NCI-H2107 (cell line): ENCODE measurements at places on chromosomes 6 and 20.
A peak's percentile ranks its signal among the peaks of the same experiment; 100 is the strongest.

GRCh38 chr20:24782801-24783630 lies 166.1 kb upstream of the CST7 start:
- DNase-seq = no peak

DNA sequence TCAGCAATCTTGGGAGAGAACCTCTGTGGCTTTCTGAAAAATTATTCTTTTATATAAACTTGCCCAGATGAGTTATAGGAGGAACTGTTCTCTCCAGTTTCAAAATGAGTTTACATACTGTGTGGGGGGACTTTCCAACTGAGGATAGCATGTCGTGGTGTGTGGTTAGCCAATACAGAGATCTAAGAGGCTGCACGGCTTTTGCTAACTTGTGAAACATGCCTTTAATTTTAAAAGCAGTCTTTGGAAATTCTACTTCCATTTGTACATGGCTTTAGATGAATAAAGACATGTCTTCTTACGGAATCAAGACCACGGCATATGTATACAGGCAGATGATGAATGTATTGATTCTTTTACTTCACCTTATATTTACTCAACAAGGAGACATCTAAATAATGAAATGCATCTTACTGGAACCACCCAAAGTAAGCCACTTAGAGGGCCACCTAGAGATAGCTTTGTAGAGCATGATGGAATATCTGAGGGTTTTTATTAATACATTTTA lies 39.8 kb downstream of the HIVEP1 start:
- DNase-seq = no peak

DNA sequence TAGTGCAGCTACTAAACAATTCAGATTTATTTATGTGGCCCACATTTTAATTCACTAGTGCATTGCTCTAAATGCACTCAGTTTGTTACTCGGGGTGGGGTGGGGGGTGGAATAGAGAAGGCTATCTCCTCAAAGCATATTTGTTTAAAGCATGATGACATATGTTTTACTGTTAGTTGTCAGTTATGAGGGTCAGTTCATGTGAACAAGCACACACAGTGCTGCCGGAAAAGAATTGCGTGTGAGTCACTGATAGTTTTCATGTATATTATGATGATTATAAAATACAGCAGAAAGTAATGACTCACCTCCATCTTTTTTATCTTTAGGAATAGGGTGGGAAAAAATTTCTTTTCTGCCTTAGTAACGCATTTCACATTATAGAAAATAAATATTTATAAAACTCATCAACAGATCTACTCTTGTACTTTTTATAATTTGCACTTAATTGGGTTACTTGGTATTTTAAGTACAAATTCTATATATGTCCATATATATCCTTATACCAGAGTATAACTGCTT lies 42.2 kb upstream of the STXBP5 start:
- no peak for DNase-seq

- no peak for DNase-seq
Measured at GRCh38 chr6:168495636-168496035, 54.7 kb downstream of the SMOC2 start.

GRCh38 chr20:34925981-34926380 lies 29.6 kb downstream of the GSS start:
- no peak for DNase-seq

DNA sequence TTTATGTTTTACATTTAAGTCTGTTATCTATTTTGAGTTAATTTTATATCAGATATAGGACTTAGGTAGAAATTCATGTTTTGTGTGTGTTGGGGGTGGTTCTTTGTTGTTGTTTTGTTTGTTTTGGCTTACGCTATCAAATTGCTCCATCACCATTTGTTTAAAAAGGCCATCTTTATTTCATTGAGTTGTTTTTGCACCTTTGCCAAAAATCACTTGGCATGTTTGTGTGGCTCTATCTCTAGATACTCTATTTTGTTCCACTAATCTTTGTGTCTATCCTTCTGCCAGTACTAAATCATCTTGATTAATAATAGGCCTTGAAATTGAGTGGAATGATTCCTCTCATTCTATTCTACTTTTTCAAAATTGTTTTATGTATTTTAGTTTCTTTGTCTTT lies 7.4 kb downstream of the CYP39A1 start:
- no peak for DNase-seq

- DNase-seq = no peak
Measured at GRCh38 chr6:87944541-87944954, 103.1 kb upstream of the SPACA1 start.

- no peak for DNase-seq
Measured at GRCh38 chr6:38234141-38234540, 405.6 kb downstream of the BTBD9 start.

DNA sequence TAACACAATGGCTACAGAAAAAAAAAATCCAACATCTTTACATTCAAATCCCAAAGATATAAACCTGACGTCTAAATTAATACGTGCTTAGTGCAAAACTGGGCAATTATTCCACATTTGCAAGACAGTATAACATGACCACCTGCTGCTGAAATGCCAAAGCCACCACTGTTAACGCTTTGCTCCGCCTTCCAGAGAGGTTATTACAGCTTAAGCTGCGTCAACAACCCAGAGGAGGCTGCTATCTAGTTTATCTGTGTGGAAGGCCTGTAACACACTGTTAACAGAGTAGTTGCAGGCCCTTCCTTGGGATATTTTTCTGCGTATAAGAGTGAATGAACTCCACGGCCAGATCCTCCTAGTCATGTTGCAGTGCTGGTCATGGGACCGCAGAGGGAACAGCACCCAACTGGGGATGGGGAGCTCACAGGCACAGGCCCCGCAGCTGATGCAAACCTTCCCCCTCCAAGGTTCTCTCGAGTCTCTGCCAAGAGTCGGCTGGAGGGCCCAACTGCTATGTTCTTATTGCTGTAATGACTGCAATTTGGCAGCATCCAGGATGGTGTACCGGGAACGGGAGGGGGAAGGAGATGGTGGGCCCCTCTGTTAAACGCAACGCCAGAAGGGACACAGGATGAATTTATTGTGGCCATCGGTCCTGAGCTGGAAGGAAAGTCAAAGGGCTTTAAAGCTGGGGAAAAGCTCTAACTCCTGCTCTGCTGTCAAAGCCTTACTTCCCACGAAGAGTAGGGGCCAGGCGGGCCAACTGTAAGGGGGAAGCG lies 993 bp upstream of the NCOA7 start:
- DNase-seq = peak; percentile 32

DNA sequence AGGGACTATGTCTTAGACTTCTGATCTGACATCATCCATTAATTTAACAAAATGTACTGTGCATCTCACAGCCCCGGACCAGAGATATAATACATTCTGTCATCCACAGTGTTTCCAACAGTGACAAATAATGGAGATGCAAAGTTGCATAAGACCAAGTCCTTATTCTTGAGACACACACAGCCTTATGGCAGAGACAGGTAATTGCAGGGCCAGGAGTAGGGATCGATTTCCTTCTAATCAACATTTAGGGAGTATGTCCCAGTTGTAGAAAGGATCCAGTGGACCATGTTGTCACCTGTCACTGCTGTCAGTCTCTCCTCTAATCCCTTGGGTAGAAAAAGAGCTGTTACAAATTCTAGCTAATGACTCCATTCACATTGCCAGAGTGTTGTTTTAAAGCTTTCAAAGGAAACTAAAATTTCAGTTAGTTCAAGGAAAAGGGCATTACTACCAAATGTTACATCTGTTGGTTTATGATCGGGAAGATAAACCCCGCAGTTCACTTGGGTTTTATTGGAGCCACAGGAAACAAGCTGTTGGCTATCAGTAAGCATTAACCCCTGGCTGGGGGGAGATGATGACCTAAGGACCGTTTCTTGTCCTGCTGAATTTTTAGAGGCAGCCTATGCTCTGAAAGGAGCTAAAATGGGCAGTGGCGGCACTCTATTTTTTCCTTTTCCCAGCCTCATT lies 111.4 kb upstream of the ATXN1 start:
- no peak for DNase-seq

GRCh38 chr20:62133051-62133845 lies 9.9 kb downstream of the PSMA7 start:
- DNase-seq = no peak

GRCh38 chr6:1016329-1017302 lies 295.3 kb upstream of the FOXQ1 start:
- no peak for DNase-seq

GRCh38 chr6:56953597-56954402 lies 1.1 kb upstream of the BEND6 start:
- DNase-seq = no peak

DNA sequence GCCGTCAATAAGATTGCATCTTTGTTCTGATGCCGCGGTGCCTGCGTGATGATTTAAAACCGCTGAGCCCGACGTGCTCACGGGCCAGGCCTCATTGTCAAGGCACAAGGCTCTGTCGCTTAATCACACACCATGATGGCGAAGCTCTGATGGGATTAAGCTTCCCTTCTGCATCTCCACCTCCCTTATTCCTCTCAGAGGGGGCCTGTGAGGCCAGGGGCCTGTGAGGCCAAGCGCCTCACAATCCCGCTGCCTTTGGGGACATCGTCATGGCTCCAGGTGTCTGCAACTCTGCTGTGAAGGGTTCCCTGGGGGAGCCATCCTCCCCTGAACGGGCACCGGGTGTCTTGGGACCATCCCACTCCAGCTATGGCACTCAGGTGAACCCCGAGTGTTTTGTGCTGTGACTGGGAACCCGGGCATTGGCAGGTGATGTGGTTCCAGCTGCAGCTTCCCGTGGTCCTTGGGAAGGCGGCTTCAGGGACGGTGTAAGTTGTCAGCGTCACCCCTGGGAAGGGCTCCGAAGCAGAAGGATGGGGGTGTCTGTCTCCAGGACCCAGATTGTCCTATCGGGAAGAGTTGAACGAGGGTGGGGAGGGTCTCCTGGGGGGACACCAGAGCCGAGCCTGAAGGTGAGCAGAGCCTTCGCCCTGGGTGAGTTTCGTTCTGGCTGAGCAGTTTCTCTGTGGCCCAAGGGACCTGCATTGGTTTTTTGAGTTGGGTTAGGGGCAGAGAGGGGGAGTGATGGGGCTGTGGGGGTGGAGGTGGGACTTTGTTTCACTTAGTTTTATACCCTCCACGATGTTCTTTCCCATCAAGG lies 18.0 kb upstream of the BHLHE23 start:
- no peak for DNase-seq

DNA sequence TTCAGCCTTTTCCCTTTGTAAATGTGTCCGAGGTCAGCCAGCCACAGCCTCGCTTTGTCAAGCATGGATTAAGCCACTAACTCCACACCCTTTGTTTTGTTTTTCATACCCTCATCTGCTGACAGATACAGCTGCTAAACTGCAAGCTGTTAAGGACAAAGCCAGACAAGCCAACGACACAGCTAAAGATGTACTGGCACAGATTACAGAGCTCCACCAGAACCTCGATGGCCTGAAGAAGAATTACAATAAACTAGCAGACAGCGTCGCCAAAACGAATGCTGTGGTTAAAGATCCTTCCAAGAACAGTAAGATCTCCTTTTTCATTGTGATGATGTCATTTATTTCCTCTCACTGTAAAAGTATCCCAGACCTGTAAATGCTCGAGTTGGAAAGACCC lies 269.3 kb downstream of the ARHGAP18 start:
- DNase-seq = no peak

DNA sequence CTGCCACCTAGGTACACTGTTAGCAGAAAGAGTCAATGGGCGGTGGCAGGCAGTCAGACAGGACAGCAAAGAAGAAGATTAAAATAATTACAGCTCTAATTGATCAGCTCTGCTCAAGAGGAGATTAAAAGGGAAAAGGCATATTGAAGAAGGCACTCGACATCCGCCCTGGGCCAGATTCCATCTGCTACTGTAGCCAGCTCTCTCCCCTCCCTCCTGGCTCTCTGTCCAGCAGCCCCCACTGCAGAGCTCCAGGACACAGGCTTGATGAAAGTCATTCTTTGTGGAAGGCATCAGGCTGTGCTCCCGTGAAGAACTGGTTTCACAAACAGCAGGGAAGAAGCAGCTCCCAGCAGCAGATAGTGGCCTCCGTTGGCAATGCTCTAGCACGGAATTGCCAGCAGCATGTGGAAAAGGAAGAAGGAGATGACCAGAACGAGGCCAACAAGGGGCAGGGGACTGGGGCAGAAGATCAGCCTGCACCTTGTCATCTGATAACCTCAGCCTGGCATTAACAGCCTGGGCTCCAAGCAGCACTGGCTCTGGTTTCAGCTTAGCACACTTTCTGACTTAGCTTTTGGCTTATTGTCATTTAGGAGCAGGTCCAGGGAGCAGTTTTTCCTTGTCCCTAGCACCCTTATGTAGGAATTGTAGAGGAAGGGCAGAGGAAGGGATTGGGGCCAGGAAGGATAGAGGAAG lies 465.9 kb downstream of the KIF16B start:
- DNase-seq = no peak

- DNase-seq = no peak
Measured at GRCh38 chr6:41741625-41742490, 5.3 kb downstream of the PGC start.

DNA sequence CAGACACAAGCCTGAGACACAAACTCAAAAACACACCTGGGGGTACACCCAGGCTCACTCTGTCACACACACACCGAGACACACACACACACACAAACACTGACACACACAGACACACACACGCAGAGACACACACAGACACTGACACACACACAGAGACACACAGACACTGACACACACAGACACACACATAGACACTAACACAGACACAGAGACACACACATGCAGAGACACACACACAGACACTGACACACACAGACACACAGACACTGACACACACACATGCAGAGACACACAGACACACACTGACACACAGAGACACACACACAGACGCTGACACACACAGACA lies 14.4 kb upstream of the ABHD16B start:
- no peak for DNase-seq

DNA sequence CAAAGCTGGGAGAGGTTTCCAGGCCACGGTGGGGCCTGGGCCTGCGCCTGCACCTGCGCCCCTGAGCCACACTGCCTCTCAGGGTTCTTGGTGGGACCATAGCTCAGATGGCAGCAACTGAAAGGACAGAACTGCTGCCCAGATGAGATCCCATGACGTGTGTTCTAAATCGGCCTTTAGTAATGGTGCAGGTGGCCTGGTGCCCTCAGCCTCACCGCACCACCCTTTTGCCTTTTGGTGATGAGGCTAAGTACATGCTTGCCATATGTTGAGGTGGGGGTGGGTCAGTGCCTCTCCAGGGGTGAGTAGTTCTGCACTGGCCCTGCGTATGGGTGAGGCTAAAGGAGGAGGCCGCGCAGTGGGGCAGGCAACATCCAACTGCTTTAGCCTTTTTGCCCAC lies 7.4 kb downstream of the PSMG4 start:
- no peak for DNase-seq

GRCh38 chr6:89555806-89556205 lies 82.7 kb downstream of the LYRM2 start:
- DNase-seq = no peak

DNA sequence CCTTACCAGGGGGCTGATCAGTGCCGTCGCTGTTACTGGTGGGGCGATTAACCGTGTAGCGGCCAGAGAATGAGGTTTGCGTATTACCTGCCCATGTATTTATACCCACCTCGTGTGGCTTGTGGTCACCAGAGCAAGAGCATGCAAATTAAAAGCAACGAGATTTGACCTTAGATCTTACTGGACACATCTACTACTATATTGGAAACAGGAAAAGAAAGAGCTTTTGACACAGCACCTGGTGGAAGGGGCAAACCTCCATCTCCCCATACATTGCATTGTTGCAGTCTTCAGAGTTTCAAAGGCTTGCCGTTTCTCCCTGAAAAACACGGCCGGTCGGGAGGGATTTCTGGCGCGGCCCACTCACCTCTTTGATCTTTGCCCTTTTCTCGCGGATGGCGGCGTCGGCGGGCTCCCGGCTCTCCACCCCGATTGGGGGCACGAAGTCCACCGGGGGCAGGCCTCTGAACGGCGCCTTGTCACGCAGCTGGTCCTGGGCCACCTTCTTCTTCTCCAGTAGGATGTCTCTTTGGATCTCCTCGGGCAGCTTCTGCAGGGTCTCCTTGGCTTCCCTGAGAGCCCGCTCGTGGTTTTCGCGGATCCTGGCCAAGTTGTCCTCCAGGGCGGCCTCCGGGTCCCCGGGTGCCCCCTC lies 1.3 kb downstream of the MAN1A1 start:
- no peak for DNase-seq
